ENCODE measurements at places on chromosomes 2 and 18. TPM values are rescaled to one million over a fixed set of nuclear protein-coding genes. Genes with fewer than 3 reads are reported as not detected.

GRCh38 chr2:216195565-216196029, 86.4 kb downstream of the XRCC5 start:
- peak; percentile 37 for DNase-seq
- H3K36me3 ChIP-seq, result peaks cover 70% of the 10 kb centered on the region
- peaks cover 87% of the 10 kb centered on the region for H3K4me1 ChIP-seq
- peak overlapping the region; percentile 77 for H3K4me3 ChIP-seq
- no peaks in the 10 kb centered on the region for H3K27me3 ChIP-seq

- no peaks in the 10 kb centered on the region for H3K27me3 ChIP-seq
- H3K4me1 ChIP-seq, result peaks cover 17% of the 10 kb centered on the region
- H3K27ac ChIP-seq, result no peak overlapping the region
- no peak for DNase-seq
Observed at GRCh38 chr2:120108049-120108448, 95.2 kb downstream of the EPB41L5 start.

GRCh38 chr2:164773635-164774034, 68.0 kb downstream of the COBLL1 start:
- H3K27me3 ChIP-seq, result peaks cover 15% of the 10 kb centered on the region
- no peak overlapping the region for H3K27ac ChIP-seq
- H3K4me3 ChIP-seq, result no peak overlapping the region
- no peak for DNase-seq
- H3K36me3 ChIP-seq, result no peaks in the 10 kb centered on the region

The ATIC gene
- total RNA-seq, result 189 TPM

The PIKFYVE gene
- total RNA-seq, result 29.7 TPM

- peaks cover 15% of the 10 kb centered on the region for H3K4me1 ChIP-seq
- no peak overlapping the region for H3K27ac ChIP-seq
- no peaks in the 10 kb centered on the region for H3K36me3 ChIP-seq
- no peak overlapping the region for H3K4me3 ChIP-seq
- no peaks in the 10 kb centered on the region for H3K27me3 ChIP-seq
Observed at GRCh38 chr2:206856513-206856912, 82.8 kb upstream of the CPO start.

The SSB gene
- total RNA-seq, result 65.9 TPM

GRCh38 chr2:6966446-6966940, 49.3 kb downstream of the RNF144A start:
- H3K27ac ChIP-seq, result no peak overlapping the region
- no peak for DNase-seq
- H3K4me1 ChIP-seq, result peaks cover 5% of the 10 kb centered on the region
- peaks cover 6% of the 10 kb centered on the region for H3K36me3 ChIP-seq

The KATNAL2 gene
- 1.2 TPM for total RNA-seq

DNA sequence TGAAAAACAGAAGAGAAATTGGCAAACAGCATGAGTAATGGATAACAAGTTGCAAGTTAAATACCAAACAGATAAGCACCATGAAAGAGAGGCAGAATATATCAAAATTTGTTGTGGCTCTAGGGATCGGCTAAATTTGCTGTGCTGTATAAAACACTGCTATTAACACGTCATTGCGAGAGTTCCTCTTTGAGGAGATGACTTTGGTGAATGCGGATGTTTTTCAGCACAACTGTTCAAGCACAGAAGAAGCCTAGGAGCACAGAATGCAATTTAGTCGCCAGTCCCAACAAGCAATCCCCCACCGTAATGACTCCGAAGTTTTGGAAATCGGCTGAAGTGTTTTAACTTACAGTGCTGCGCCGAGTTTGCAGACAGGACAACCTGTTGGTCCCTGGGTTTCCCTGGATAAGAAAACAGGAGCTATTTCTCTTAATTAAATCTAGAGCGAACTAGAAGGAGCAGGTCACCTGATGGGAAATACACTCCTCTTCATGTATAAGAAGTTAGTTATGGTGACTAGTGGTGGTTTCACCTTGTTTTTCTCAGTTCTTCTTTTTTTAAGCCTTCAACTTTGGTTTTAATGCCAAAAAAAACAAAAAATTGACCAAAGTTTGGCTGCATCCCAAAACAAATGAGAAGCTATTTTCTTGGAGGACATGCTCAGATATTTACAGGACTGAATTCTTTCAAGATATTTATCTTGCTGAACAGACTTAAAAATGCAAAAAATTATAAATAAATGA, 454.1 kb upstream of the SALL3 start:
- no peak for DNase-seq
- no peak overlapping the region for H3K4me3 ChIP-seq
- no peaks in the 10 kb centered on the region for H3K36me3 ChIP-seq
- H3K27ac ChIP-seq, result no peak overlapping the region

DNA sequence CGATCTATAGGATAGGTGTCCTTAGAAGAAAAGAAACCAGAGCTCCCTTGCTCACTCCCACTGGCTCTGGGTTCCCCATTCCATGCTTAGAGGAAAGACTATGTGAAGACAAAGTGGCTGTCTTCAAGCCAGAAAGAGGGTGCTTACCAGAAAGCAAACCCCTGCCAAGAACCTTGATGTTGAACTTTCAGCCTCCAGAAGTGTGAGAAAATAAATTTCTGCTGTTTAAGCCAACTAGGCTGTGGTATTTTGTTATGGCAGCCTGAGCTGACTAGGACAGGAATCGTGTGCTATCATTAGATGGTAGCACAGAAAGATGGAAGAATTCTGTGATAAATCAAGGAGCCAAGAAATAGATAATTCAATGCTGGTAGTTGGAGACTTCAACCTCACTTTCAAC, 19.9 kb upstream of the TFCP2L1 start:
- H3K27me3 ChIP-seq, result peaks cover 33% of the 10 kb centered on the region
- no peak for DNase-seq
- H3K4me1 ChIP-seq, result no peaks in the 10 kb centered on the region
- H3K27ac ChIP-seq, result no peak overlapping the region

Data from activated T-cell treated with anti-CD3 and anti-CD28 coated beads, Interleukin-2, amount 50 U/mL, for 72 hours (primary cell).